ENCODE measurements at places on chromosomes 1 and 21.

DNA sequence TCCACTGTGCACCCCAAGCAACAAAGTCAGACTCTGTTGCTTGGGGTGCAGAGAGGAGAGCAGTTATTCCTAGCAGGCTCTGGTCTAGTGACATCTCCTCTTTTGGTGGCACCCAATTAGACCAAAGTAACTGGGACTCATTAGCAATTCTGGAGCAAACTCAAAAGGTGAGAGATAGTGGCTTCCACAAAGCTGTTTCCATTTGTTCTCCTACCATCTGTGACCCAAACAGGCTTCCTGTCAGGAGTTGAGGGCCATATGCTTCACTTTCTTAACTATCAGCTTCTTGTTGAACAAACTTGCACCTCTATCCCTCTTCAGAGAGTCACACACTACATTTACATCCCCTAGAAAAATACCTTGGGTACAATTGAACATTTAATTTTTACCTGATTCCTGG is 1.5 kb upstream of the ATXN7L2 start:
- no peak for DNase-seq

GRCh38 chr1:209227171-209227570 is 356.3 kb upstream of the CAMK1G start:
- DNase-seq: no peak

GRCh38 chr1:152880316-152880715 is 2.2 kb downstream of the SMCP start:
- DNase-seq: no peak

- DNase-seq: no peak
These were observed 137.7 kb downstream of the LEPR start for GRCh38 chr1:65558215-65558614.

DNA sequence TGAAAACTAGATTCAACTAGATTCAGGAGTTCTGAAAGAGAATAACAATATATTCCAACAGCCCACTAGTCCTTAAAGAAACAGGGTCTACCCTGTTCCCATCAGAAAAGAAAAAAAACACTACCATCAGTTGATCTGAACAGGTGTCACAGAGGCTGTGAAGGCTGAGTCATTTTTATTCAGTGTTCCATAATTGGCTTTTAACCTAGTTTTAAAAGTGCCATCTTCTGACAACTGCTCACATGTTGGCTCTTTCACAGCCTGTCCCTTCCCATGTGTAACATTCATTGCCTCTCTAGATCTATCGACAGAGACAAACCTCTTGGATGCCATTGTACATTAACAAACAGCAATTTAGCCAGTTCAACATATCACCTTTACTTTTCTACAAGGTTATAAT is 243.7 kb downstream of the TBX15 start:
- DNase-seq: no peak

GRCh38 chr1:27416387-27417111 is 24.1 kb downstream of the GPR3 start:
- DNase-seq: peak; percentile 53

DNA sequence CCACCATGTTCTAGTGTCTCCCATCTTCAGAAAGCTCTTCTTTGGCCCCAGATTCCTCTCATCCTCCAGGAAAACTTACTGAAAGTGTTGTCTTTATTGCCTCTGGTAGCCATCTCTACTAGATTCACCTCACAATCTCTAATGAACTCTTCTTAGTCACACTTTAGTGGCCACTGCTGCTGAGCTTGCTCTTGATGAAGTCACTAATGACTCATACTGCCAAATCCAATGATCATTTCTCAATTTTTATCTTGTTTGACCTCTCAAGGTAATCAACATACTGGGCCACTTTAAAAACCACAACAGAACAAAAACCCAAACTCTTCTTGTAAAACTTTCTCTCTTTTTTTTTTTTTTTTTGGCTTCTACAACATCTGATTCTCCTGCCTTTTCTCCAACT is 196.4 kb downstream of the LHX8 start:
- DNase-seq: no peak
